ENCODE measurements at places on chromosomes 5 and 9.

DNA sequence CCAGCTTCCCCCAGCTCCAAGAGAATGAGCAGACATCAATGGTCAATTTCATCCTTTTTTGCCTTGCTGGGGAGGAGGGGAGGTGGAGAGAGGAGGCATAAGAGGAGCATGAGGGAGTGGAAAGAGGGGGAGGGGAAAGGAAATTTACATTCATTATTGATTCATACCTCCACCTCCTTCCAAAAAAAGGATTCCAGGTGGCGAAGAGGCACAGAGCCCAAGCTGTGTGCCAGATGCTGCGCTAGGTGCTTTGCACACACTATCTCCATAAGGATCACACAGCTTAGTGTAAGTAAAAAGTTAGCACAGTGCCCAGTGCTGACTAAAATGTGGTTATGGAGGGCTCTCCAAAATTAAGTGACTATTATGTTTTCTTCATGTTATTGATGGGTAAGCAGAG is 11.0 kb downstream of the ASTN2 start:
- DNase-seq, result no peak

DNA sequence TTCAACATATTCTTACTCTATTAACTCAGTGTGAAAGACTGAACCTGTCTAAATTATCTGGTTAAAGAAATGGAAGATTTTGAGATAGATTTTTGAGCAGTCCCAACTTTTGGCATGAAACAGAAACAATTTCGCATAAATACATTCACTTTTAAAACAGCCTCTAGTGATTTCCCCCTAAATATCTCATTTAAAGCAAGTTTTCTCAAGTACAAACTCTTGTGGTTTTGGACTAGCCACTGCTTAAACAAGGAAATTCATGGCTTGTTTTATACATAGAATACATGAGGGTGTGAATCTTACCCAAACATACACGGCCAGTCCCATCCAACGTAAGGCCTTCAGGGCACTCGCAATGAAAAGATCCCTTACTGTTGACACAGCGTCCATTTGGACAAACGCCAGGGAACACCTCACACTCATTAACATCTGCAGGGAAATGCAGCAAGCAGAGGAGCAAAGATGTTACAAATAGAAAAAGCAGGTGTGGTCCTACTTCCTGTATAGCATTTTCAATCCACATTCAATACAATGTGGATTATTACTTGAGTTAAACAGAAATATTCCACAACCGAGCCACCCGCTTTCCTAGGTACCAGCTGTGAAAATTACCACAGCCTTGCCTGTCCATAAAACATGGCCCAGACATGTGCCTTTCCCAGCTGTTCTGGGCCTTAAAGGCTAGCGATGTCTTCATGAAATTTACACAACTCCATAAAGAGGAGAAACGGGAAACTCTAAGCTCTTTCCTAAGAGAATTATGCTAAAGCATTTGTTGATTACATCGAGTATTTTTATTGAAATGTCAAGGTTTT is 188.8 kb downstream of the FBN2 start:
- no peak for DNase-seq

GRCh38 chr5:95555553-95555952 is 652 bp downstream of the ARSK start:
- no peak for DNase-seq

DNA sequence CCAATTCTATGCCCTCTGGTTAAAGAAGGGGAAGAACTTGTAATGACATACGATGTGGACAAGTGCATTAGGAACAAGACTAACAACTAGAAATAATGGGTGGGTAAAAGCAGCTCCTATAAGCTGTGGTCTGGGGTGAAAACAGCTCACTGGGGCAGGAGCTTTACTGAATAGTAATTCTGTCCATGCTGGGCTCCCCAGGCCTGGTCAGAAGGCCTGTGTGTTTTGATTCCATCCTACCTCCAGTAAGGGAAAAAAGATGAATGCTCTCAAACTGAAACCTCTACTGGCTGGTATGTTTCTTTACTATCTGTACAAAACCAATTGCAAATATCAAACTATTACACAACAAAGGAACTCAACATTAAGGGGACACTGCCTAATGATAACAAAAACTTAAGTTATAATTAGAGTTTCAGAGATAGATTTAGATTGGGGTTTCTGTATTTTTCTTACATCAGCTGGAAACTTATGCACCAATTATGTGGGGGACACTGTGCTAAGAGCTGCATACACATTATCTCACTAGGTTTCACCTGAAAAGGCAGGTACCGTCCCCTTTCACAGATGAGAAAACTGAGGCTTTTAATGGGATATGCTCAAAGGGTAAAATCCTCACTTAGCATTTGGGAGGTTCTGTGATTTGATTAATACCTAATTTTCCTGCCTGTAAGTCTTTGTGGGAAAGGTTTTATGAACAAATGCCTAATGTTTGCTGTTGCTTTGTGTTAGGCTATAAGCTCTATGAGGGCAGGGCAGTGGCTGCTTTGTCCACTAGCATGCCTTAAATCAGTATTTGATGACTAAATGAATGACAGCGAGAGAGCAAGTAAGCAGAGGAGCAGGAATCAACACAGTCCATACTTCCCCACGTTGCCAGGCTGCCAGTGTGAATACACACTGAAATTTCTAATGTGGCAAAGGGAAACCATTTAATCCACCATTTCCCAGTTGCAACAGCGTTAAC is 53.6 kb downstream of the ELL2 start:
- no peak for DNase-seq

GRCh38 chr5:39605588-39606575 is 181.1 kb upstream of the DAB2 start:
- peak; percentile 35 for DNase-seq

DNA sequence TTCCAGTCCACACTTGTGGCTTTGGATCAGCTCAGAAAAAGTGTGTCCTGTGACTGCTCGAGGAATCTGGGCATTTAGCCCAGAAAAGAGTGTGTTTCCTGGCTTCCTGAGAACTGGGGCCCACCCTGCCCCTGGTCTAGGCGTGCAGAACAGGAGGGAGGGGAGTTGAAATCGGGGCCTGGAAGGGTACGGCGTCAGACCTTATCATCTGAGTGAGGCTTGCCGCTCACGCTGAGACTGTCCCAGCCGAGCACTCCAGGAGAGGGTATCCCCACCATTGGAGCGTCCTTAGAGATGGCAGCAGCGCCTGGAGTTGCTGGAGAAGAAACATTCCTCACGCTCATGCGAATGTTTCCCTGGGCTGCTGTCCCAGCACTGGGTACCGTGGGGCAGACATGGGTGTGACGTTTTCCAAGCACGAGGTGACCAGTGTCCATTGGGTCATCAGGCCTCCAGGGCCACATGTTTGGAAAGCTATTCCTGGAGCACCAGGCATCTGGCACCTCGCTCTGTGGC is 22.5 kb downstream of the NEK6 start:
- peak; percentile 73 for DNase-seq

GRCh38 chr9:121217609-121218292 is 16.1 kb upstream of the RAB14 start:
- no peak for DNase-seq

DNA sequence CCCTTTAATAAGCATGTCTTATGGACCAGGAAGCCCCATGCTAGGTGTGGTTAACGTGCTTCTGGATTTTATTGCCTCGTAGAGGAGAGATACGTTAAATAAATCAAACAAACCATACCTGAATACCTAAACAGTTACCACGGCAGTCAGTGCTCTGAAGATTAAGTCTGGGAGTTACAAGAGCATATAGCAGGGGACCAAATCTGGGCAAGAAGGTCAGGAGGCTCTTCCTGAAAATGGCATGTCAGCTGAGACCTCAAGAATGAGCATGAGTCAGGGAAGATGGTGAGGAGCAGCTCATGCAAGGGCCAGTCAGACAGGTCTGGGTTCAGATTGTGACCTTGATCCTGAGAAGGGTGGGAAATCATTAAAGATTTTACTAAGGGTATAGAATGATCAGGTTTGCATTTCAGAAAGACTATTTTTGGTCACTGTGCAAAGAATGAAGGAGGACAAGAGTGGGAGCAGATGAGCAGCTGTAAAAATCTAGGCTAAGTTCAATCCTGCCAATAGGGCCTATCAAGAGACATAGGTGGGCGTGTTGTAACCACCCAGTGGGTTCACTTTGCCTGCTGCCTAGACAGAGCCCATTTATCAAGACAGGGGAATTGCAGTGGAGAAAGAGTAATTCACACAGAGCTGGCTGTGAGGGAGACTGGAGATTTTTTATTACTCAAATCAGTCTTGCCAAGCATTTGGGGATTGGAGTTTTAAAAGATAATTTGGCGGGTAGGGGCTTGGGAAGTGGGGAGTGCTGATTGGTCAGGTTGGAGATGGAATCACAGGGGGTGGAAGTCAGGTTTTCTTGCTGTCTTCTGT is 4.8 kb upstream of the ZNF366 start:
- no peak for DNase-seq

DNA sequence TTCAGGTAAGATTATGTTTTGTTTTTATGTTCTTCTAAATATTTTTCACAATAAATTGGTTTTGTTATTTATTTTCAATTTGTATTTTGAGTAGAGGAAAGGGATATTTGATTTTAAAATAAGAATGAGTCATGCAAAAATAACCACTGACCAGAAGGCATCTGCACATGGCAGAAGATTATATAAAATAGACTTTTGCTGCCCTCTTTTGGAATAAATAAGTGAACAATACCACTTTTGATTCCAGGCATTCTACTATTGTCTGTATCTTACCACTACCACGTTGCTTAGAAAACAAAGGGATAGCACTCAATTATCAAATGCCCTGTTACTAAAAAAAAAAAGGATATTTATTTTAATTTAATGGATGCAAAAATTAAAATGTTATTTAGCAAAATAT is 227.3 kb upstream of the ITGA1 start:
- DNase-seq, result no peak

GRCh38 chr9:121648799-121649198 is 2.6 kb upstream of the DAB2IP start:
- no peak for DNase-seq

DNA sequence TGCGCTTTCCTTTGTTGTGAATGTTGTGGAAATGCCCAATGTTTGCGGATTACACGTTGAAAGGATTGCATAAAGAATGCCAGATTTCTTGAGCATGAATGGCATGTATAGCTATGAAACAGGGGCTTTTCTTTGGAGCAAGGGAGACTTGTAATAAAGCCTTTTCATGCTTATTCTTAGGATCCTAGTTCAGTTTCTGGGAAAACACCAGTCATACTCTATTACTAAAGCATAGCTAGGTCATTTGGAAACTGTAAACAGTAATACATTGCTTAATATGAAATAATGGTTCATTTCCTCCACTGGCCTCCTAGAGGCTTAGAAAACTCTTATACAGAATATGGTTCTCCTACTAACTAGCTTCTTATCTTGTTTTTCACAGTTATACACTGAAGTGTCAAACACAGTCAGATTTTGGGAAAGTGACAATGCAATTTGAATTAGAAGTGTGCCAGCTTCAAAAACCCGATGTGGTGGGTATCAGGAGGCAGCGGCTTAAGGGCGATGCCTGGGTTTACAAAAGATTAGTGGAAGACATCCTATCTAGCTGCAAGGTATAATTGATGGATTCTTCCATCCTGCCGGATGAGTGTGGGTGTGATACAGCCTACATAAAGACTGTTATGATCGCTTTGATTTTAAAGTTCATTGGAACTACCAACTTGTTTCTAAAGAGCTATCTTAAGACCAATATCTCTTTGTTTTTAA is 104.2 kb downstream of the MELK start:
- no peak for DNase-seq

DNA sequence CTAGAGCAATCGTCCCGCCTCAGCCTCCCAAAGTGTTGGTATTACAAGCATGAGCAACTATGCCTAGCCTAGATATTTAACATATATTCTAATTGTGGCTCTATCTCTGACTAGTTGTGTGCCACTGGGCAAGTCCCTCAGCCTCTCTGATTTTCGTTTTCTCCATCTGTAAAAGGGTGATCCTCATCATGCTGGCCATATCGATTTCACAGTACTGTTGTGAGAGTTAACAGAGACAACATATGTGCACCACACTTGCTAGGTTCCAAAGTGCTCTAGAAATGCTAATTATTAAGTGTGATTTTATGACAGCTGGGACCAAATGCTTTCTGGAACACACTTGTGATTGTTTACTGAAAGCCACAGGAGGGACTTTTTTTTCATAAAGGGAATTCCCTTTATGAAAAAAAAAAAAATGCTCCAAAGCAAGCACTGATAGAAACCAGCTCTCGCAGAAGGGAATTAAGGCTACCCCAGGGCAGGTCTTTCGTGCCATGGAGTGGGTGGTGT is 78.5 kb upstream of the EPB41L4B start:
- DNase-seq, result no peak

DNA sequence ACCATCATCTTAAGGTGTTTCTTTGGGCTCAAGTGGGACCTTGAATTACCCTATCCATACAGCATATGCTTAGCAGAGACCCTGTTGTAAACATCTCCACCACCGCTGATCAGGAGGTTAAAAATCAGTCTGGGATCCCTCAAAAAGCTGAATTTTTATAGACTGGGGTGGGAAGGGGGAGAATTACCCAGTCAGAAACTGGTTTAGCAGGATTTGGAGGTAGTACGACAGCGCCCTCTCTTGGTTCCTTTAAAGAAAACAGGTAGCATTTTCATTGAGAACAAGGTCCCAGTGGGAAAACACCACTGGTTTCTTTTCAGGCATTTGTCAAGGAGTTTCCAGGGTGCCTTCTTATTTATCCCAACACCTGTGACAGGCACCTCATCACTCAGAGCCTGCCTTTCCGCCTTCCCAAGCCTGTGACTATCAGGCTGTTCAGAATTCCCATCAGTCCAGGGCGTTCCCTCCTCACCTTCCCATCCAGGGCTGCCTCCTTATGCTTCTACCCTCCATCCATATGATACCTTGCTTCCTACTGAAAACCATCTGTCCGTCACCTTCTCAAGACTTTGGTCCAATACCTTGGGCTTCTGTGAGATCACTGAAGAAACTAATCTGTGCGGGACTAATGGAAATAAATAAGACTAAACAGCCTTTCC is 203.8 kb upstream of the RAI14 start:
- DNase-seq, result no peak

DNA sequence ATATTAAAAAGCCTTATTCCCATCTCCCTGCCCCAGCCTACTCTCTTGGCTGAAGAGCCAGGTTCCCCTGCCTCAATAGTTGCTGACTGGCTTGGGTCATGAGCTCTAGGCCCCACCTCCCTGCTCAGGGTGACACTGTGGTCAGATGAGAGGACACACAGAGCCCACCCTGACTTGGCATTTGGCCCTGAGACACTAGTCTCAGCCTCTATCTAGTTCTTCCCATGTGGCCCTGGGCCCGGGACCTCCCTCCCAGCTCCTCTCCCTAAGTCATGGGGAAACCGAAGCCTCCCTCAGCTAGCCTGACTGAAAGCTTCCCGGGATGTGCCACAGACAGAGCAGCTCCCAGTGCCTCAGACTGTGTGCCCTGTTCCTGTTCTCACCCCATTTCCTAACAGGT is 5.8 kb upstream of the MYOZ3 start:
- no peak for DNase-seq

DNA sequence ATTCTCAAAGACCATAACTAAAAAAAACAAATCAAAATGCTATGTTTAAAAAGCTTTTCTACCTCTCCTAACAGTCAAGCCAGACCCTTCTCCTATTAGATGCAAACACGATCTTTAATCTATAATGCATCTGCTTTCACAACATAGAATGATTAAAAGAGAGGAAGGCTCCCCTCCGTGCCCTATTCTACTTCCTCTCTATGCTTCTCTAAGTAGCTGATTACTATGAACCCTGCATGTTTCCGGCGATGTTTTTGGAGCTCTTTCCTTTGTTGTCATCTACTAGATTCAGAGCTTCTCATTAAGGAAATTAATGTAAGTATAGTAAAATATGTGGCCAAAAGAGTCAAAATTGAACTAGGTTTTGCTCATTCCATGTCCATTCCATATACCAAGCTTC is 29.2 kb upstream of the CEP120 start:
- DNase-seq, result no peak
